ENCODE measurements at places on chromosomes 7 and 10.

DNA sequence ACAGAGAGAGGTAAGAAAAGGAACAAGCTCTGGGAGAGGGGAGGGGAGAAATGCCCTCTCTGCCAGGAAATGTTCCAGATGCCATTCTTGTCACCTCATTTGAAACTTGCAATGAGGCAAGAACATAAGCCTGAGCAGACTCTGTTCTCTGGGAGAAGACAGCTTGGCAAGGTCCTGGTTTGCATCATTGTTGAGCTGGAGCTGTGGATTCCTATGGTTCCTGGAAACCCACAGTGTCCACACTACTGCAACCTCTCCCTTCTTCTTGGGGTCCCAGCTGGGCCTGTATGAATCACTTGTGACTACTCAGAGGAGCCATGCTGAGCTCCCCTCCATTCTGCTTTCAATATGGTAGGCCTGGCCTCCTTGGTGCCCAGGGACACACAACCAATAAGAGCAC is 60.8 kb upstream of the HECTD2 start:
- DNase-seq: no peak

DNA sequence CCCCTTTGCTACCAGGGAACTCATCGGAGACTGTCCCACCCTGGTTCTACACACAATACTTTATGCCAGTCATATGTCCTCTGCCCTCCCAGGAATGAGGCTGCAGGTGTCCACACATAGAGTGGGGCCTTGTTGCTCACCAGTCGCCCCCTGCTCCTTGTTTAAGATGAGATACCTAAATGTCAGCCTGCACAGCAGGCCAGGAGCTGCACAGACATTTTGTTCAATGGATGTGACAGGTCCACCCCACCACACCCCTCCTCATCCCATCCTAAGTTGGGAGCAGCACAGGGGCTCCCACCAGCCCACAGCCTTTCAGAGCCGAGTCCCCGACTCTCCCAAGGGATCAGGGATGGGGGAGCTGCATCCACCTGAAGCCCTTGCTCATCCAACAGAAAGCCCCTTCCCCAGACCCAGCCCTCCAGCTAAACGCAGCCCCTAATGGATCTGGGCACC is 6.2 kb upstream of the GRID1 start:
- DNase-seq: no peak

DNA sequence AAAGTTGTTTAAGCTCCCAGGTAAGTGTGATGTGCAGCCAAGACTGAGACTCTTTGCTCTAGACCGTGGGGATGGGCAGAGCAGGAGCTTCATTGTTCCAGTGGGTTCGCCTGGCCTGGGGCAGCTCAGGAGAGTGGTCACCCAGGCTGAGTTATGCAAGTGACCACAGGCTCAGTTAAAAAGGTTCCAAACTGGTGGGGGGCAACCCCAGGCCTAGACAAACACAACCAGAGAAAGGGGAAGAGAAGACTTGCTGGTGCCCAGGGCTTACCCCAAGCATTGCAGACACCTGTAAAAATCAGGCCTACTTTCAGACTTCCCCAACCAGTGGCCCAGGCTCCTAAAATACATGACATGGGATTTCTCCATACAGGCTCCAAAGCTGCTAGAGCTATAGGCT is 21.6 kb downstream of the CREB3L2 start:
- DNase-seq: no peak

DNA sequence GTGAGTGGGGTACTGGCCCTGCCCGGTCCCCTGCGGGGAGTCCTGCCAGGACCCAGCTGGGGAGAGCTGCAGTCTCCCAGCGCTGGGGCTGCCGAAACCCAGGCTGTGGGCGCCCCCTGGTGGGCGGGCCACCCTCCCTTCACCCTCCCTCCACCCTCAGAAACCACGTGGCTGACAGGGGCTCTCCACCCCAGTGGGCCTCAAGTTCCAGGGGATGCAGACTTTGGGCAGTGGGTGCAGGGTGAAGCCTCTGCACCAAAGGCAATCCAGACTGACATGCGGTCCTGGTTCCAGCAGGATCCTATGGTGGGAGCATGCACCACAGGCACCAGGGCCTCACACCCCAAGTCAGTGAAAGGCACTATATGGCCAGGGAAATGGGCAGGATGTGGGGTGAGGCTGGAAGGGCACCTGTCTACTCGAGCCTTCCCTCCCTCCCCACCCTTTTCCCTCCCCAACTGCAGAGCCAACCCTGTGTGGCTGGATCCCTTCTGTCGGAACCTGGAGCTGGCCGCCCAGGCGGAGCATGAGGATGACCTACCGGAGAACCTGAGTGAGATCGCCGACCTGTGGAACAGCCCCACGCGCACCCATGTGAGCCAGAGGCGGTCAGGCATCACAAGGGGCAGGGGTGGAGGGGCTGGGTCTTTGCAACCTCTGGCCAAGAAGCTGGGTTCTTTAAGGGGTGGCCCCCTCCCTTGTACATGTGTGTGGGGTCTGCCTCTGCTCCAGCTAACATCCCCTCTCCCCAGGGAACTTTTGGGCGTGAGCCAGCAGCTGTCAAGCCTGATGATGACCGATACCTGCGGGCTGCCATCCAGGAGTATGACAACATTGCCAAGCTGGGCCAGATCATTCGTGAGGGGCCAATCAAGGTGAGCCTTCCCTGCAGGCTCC is 38.8 kb downstream of the PSAP start:
- DNase-seq: no peak

DNA sequence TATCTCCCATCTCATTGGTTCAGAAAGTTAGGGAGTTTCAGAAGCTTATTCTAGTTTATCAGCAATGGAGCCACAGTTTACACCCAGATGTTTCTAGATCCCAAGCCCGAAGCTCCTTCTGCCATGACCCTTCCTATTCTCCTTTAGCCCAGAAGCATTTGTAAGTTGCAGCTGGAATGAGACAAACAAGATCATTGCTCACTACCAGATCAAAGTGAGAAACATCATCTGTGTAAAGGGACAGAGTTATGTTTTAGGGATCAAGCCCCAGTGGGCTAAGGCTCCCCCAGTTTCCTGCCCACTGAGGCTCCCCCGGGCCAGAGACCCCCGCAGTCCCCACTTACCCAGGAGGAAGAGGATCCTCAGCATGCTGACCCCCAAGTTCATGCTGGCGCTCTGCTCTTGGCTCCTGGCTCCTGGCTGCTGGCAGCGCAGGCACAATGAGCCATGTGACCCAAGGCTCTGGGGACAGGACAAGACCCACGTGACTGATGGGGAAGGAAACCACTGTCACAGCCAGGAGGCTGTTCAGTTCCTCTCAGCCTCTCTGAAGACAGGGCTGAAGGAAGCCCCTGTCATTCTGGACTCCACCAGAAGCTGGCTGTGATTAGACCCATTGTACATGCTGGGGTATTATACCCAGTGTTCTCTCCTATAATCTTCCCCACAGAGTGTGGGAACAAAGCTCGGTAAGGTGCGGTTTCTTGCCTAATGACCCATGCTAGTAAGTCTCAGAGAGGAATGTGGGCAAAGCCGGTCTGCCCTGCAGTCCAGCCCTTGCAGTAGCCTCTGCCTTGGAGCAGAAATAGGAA is at the start of gene TMEM273:
Gene TMEM273 (minus strand): TSS at position 442 of the 812 bp plus-strand sequence. CDS start 55 bp downstream, at position 387.
- DNase-seq: no peak

DNA sequence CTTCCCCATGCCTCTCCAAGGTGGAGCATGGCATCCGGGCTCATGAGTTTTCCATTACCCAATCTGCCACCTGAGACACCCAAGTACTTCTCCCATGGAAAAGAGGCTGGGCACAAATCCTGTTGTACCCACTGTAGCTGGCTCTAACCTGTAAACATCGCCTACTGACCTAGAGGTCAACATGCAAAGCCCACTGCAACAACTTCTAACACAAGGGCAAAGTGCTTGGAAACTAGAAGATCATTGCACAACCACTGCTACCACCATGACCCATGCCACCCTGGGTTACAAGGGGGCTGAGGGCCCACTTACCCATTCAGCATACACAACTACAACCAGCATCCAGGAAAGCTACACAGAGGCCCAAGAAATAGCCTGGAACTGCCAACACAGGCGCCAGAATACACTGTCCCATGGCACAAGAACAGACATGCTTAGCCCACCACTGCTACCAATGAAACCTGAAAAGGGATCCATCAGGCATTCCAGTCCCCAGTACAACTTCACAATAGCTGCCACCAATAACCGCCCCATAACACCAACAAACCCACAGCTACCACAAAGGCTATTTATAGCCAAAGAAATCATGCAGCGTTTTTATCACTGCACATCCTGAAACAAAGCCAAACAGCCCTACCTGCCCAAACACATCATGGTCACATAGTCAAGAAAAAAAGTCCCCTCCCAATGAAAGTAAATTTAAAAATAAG is 63.4 kb downstream of the RNF32 start:
- DNase-seq: no peak

- no peak for DNase-seq
Observed at GRCh38 chr7:48710995-48711394, 213.4 kb upstream of the CDC14C start.

DNA sequence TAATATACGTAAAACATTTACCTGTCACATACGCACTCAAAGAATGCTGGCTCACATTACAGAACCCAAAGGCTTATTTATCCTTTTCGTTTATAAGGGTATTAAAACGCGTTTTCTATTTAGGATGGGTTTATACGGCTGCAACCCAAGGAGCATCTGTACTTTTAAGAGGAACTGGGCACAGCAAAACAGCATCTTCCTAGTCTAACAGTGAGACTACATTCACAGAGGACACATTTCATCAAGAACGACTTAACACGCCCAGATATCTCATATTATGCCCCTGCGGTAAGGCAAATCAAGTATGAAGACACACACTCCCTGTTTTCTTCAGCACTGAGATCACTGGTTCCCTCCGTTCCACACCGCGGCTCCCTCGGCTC is 533 bp upstream of the DMTF1 start:
- no peak for DNase-seq

GRCh38 chr10:1499359-1499957 is 237.9 kb downstream of the ADARB2 start:
- no peak for DNase-seq

- no peak for DNase-seq
Observed at GRCh38 chr7:1241603-1242255, 9.1 kb downstream of the UNCX start.

DNA sequence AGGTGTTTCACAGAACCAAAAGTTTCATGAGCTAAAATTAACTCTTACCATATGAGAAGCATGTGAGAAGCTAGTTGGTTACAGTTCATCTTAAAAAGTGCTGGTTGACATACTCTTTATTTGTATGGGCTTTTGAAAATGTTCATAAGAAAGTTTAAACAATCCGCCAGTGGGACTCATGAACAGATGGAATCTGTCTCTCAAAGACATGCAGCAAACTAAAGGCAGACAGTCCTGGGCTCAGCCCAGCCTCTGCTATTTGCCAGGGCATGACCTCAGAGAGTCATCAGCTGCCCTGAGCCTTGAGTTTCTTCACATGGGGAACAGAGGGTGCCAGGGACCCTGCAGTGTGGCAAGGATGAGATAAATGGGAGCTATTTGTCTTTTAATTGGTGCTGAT is 3.2 kb downstream of the PYROXD2 start:
- no peak for DNase-seq

- DNase-seq: no peak
Observed at GRCh38 chr7:103793614-103794013, 195.8 kb downstream of the RELN start.

DNA sequence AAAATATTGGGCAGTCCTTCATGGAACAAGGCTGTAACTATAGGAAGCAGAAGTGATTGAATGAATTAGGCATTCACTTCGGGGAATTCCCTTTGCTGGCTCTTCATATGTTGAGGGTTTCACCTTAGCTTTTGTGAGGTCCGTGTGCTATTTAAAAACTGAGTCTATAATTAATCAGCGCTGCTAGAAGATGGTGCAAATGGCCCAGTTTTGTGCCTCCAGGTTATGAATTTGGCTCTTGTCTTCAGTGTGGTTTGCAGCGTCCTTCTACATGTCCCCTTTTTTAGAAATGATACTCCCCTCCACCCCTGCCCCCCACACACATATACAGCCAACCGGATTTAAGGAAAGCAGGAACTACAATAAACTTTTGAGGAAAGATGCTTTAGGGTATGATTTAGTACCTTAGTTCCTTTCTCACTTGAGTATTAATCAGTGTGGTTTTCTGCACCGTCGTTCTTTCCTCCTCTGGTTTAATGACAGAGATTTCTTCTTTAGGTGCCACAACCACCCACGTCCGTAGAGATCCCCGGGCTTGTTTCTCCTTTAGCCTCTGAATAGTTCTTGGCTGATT is 110.6 kb upstream of the SAMD8 start:
- no peak for DNase-seq

- DNase-seq: no peak
Observed at GRCh38 chr10:37535459-37536246, 321.8 kb downstream of the ZNF248 start.

DNA sequence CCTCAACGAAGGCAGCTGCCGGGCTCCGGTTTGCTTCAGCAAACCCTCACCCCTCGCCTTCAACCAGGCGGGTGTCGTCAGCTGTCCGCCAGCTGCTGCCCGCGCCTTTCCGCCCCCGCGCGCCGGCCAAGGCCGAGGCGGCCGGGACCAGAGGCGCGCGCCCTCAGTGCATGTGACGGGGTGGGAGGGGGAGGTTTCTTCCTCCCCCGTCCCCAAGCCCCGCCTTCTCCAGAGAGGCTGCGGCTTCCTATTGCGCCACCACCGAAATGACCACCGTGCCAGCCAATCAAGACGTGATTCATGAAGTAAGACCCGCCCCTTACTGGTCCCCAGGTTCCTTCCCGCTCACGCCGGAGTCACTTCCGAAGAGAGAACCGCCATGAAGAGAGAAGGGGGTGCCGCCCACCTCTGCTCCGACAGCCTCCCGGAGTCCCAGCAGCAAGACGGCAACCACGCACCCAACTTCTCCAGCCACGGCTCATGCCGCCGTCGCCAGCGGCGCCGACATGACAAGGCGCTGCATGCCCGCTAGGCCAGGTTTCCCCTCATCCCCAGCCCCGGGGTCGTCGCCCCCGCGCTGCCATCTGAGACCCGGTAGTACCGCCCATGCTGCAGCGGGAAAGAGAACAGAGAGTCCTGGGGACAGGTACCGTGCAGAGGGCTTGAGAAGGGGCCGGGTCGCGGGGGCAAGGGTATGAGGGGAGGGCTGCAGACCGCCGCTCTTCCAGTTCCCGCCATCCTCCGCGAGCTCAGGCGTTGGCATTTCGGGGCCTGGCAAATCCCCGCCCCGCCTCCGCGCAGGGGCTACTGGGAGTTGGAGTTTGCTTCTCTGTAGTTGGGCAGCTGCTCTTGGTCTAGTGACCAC is at the start of gene SLF2:
Gene SLF2 (plus strand): TSS at position 359 of the 865 bp plus-strand sequence. CDS start 148 bp downstream, at position 507.
- peak; percentile 86 for DNase-seq

GRCh38 chr10:15469111-15469510 is 98.0 kb upstream of the FAM171A1 start:
- no peak for DNase-seq

Data from omental fat pad (tissue), 4 donors.